ENCODE measurements at places on chromosomes 5 and 9. TPM values are rescaled to one million over a fixed set of nuclear protein-coding genes. Genes with fewer than 3 reads are reported as not detected.

- DNase-seq = no peak
These were observed 195.3 kb downstream of the CNTLN start for GRCh38 chr9:17330097-17330496.

The TSLP gene
- total RNA-seq = 3.3 TPM

The CDH12 gene
- total RNA-seq = not detected

DNA sequence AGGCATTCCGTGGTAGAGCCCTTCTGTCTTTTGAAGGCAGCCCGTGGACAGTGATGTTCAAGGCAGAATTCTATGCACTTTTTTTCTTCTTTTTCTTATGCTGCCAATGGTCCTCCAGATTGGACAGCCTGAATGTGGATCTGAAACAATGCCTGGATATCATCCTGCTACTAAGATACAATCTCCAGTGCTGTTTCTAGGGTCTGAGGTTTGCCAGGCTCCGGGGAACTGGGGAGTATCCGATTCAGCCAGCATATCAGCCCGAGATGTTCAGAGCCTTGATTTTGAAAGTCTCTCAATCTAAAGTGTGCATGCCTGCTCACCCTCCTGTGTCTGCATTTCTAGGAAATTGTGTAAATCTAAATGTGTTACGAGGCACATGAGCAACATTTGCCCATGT is 103.8 kb upstream of the WWC1 start:
- no peak for DNase-seq

DNA sequence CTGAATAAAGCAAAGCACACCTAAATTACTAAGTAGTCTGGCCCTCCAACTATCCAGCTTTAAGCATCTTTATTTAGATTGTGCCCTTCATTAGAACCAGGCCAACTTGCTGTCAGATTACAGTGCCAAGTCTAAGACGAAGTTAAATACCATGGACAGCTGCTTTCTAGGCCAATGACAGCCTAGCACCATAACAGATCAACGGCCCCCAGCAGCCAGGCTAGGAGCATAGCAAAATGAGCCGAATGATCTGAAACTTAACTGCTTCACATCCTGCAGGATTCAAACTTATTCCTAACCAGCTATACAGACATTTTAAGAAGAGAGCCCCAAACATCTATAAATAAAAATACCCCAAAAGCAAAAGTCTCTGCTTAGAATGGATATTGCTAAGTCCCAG is 6.8 kb downstream of the SLC24A2 start:
- peak; percentile 1 for DNase-seq

- DNase-seq = peak; percentile 40
These were observed 621 bp downstream of the PCDHA13 start for GRCh38 chr5:140882591-140882899.

The TSSK1B gene
- total RNA-seq = not detected

The TNFSF15 gene
- not detected for total RNA-seq

The C5orf52 gene
- not detected for total RNA-seq

The KIF24 gene
- total RNA-seq = 2.5 TPM

- no peak for DNase-seq
These were observed 13.2 kb downstream of the MEIKIN start for GRCh38 chr5:131932235-131932634.

- no peak for DNase-seq
These were observed 837.7 kb upstream of the ZNF608 start for GRCh38 chr5:125584140-125584520.

The SPATA31A3 gene
- not detected for total RNA-seq

GRCh38 chr5:95272316-95272929 is 12.5 kb downstream of the MCTP1 start:
- no peak for DNase-seq

The JMY gene
- 15.7 TPM for total RNA-seq

GRCh38 chr9:126646162-126646561 is 32.4 kb downstream of the LMX1B start:
- DNase-seq = no peak

DNA sequence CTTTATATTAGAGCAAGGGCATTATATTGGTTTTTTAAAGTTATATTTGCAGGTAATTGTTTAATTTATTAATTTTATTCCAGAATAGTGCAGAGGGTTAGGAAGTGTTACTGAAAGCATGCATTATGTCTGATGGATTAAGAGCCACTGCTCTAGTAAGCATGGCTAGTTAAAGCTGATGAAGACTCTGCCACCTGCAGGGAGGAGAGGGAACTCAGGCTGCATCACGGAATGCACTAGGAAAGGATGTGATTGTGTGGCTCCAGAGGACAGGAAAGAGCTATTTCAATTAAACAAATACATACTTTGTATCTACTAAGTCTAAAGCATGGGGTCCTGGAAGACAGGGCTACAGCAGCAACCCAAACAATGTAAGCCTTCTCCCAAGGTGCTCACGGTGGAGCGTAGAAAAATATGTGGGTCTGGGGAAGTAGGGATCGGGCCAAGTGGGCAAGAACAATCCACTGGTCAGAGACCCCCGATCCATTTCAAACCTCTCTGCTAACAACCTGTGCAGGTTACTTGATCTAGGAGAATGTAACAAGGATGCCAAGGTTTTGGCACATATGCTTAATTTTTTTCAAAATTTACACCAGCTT is 15.3 kb upstream of the GRXCR2 start:
- DNase-seq = peak; percentile 55

The FAM221B gene
- total RNA-seq = not detected

- DNase-seq = peak; percentile 50
These were observed 6.6 kb upstream of the OTULINL start for GRCh38 chr5:14574891-14575508.

GRCh38 chr5:28734396-28734795 is 1696.0 kb upstream of the CDH9 start:
- no peak for DNase-seq

The SLC34A3 gene
- not detected for total RNA-seq

- no peak for DNase-seq
These were observed 82.7 kb upstream of the PANK3 start for GRCh38 chr5:168661593-168662485.

DNA sequence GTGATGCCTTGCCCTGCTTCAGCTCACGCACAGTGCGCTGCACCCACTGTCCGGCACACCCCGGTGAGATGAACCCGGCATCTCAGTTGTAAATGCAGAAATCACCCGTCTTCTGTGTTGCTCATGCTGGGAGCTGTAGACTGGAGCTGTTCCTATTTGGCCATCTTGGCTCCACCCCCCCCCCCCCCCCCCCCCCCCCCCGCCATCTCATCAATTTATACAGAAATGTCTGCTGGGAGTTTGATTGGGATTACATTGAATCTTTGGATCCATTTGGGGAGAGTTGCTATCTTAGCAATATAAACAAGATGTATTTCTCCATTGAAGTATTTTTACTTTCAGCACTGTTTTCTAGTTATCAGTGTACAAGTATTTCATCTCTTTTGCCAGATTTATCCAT is 55.2 kb downstream of the RIC1 start:
- no peak for DNase-seq

DNA sequence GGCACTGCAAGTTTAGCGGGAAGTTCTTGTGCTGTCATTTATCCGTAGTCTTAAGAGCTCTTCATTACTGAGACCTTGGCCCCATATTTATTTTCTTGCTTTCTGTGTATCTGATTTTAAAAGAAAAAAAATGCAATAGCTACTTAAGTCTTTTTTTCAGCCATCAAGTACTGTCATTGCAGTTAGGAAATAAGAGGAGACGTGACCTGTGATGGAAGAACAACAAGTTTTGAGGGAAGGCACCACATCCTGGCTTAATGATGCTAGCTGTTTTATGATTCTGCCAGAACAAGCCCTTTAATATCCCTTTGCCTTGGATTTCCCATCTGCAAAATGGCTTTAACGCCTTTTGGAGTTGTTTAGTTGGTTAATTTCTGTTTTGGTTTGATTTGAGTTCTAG is 3.8 kb downstream of the RGMB start:
- no peak for DNase-seq

DNA sequence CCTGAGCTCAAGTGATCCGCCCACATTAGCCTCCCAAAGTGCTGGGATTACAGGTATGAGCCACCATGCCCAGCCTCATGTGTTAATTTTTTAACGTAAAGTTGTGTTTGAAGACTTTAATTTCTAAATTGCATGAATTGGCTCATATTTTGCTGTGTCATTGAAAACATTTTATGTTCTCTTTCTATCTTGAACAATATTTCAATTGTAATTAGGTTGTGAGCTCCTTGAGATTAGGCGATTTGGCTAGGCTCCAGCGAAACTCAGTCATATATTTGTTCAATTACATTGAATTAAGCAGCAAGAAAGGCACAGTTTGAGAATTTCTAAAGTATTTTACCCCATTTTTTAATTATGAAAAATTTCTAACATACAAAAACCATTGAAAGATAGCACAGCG is 34.0 kb downstream of the GAPVD1 start:
- DNase-seq = no peak

DNA sequence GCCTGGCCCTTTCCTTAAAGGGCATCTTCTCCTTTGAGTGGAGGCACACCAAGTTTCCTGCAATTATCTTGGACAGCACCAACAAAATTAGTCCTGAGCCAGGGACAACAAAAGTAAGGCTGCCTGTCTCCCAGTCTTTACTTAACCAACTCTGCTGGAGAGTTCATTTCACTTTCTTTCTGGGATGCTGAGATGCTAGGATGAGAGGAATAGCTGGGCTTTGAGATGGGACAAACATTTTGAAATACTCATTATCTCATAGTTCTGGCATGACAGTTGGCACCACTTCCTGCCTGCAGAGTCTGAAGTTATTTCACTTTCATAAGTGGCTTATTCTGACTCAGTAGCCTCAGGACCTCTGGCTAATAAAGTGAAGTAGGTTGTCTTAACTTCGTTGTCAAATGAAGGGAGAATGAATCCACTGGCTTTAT is 157.0 kb downstream of the C9orf152 start:
- DNase-seq = no peak

GRCh38 chr5:44774279-44774880 is 34.4 kb upstream of the MRPS30 start:
- DNase-seq = peak; percentile 50

The MRRF gene
- total RNA-seq = 90.6 TPM

DNA sequence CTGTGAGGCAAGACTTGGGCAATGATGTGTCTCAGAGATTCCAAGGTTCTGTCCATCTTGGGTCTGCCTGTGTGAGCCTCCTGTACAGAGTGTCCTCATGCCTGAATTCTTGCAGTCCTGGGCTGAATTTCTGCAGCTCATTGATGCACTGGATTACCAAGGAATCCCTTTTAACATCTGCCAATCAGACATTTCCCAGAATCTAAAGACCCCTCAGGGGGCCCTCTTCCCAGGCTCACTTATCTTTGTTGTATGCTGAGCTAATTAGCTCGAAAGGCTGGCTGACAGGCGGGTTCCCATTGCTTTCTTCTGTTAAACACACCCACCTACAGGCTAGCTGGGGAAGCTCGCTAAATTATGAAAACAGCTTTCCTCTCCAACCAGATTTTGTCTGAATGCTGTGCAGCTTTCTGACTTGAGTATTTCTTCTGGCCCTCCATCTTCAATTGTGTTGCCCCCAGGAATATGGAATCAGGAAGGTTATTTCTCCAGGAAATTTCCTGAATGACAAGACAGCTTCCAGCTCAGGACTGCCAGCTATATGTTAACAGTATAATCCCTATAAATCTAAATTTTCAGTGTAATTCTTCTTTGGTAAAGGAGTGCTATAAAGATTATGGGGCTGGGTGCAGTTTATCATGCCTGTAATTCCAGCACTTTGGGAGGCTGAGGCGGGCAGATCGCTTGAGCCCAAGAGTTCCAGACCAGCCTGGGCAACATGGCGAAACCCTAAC is at the start of gene LIX1:
Gene LIX1, minus strand, starts transcription at position 91 of the 734 bp plus-strand sequence. Its CDS starts 35 bp downstream, at position 56.
- peak; percentile 33 for DNase-seq
